Activated CD8-positive, alpha-beta T cell treated with anti-CD3 and anti-CD28 coated beads for 36 hours (primary cell): ENCODE measurements at places on chromosomes 2 and 18. TPM values are rescaled to one million over a fixed set of nuclear protein-coding genes. Genes with fewer than 3 reads are reported as not detected.
A peak's percentile ranks its signal among the peaks of the same experiment; 100 is the strongest.

MBP gene
- 39.9 TPM for total RNA-seq

DYSF gene
- total RNA-seq = 3.5 TPM

ABCB11 gene
- not detected for total RNA-seq

CERS6 gene
- 16.1 TPM for total RNA-seq

- no peak overlapping the region for H3K27ac ChIP-seq
- peak; percentile 47 for DNase-seq
- no peaks in the 10 kb centered on the region for H3K27me3 ChIP-seq
- no peak overlapping the region for H3K4me3 ChIP-seq
Measured at GRCh38 chr2:172226244-172227061, 123.8 kb upstream of the DLX2 start.

DNA sequence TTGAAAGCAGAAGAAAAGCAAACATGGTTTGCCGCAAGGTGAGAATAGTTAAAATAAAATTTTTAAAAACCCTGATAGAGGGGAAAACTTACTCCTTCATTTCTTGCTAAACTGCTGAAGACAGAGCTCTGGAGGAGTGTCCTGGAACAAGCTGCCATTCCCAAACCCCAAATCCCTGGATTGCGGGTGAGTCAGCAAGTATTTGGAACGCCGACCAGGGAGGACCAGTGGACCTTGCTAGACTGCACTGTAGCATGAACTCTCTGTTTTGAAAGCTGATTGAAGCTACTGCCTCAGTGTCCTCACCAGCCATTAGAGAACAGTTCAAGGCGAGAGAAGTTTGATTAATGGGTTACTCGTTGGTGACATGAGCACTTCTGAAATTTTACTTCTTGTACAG, 99.4 kb upstream of the RASGRP3 start:
- no peak overlapping the region for H3K4me3 ChIP-seq
- H3K27me3 ChIP-seq = no peaks in the 10 kb centered on the region
- H3K36me3 ChIP-seq = no peaks in the 10 kb centered on the region
- no peak overlapping the region for H3K27ac ChIP-seq
- H3K4me1 ChIP-seq = no peaks in the 10 kb centered on the region

GRCh38 chr2:155708071-155708470, 624.5 kb downstream of the NR4A2 start:
- no peaks in the 10 kb centered on the region for H3K27me3 ChIP-seq
- no peaks in the 10 kb centered on the region for H3K36me3 ChIP-seq
- H3K4me3 ChIP-seq = no peak overlapping the region
- H3K4me1 ChIP-seq = no peaks in the 10 kb centered on the region
- DNase-seq = no peak

- H3K27me3 ChIP-seq = peaks cover 7% of the 10 kb centered on the region
- DNase-seq = no peak
- no peak overlapping the region for H3K27ac ChIP-seq
- H3K4me3 ChIP-seq = no peak overlapping the region
- no peaks in the 10 kb centered on the region for H3K4me1 ChIP-seq
- H3K36me3 ChIP-seq = no peaks in the 10 kb centered on the region
Measured at GRCh38 chr2:173753441-173753840, 211.7 kb downstream of the SP3 start.
